ENCODE measurements at places on chromosomes 5 and 9.
A peak's percentile ranks its signal among the peaks of the same experiment; 100 is the strongest.

DNA sequence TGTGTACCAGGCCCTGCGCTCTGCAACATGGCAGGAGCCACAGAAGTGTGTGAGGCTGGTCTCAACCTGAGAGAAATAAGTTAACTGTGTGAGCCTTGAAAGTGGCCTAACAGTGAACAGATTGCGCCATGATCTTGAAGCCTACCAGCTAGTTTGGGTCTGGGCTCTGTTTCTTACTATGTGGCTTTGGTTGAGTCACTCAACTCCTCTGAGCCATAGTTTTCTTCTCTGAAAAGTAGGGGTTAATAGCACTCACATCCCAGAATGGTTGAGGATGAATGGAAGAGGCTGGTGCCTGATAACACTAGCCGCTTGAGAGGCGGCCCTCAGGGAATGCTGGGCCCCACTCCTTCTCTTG lies 121.5 kb downstream of the RGS3 start:
- no peak for DNase-seq

GRCh38 chr9:104091116-104091515 lies 3.0 kb upstream of the SMC2 start:
- DNase-seq: no peak

GRCh38 chr5:115487756-115488155 lies 56.8 kb downstream of the FEM1C start:
- DNase-seq: peak; percentile 50

DNA sequence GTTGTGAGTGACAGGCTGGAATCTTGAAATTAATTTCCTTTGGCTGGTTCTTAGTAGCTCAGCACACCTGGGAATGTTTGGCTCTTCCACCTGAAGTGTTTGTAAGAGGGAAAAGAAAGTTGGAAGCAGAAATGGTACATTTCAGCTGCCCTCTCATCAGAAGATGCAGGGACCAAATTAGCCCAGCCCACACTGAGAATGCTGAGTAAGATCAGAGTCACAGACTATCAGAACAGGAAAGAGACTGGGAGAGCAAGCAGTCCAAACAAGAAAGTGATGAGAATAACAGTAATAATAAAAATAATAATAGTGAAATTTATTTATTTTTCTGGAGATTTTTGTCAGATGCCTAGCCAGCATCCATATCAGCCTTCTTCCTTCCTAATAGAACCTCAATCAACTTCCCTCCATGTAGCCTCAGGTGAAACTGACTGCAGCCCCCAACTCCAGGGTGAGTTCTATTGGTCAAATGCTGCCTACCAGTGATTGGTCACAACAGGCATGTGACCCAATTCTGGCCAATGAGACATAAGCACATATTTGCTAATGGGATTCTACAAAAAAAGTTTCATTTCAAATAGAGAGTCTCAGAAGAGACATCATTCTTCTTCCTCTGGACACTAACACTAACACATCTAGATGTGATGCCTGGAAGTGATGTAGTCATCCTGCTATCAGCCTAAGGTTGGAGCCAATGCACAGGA lies 31.2 kb upstream of the ADRA1B start:
- DNase-seq: no peak

Measured in activated CD4-positive, alpha-beta T cell treated with anti-CD3 and anti-CD28 coated beads, Interleukin-2, Interleukin-4, amounts not matched to agents 100 ng/mL and 50 ng/mL, durations not matched to agents 16 hours and 8 hours (primary cell).